ENCODE measurements at places on chromosomes 4 and X.

- no peak for DNase-seq
Observed at GRCh38 chr4:53075162-53075785, 213.2 kb downstream of the RASL11B start.

DNA sequence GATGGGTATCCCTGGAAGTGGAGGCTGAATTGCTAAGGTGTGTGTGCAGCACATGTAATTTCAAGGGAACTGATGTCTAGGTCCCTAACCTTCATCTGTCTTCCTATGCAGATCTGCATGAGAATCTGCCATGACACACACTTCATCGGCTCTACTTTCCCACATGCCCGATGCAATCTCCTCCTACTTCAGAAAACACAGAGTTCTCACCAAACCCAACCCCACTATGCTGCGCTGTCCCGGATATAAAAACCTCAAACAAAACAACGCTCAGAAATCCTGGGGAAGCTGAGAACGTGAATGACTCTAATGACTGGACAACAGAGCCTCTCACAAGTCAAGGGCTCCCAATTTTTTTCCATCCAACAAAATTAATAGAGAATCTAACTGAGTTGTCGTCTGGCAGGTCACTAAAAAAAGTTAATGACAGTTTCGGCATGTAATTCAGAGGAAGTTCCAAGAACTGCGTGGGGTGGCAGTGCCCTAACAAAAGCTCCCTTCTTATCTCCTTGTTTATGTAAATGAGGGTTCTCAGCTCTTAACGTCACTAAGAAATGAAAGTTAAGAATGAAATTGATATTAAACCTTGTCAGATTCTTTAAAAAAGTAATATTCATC, 39.0 kb downstream of the STX18 start:
- no peak for DNase-seq

GRCh38 chr4:168558599-168558998, 61.7 kb downstream of the PALLD start:
- no peak for DNase-seq

DNA sequence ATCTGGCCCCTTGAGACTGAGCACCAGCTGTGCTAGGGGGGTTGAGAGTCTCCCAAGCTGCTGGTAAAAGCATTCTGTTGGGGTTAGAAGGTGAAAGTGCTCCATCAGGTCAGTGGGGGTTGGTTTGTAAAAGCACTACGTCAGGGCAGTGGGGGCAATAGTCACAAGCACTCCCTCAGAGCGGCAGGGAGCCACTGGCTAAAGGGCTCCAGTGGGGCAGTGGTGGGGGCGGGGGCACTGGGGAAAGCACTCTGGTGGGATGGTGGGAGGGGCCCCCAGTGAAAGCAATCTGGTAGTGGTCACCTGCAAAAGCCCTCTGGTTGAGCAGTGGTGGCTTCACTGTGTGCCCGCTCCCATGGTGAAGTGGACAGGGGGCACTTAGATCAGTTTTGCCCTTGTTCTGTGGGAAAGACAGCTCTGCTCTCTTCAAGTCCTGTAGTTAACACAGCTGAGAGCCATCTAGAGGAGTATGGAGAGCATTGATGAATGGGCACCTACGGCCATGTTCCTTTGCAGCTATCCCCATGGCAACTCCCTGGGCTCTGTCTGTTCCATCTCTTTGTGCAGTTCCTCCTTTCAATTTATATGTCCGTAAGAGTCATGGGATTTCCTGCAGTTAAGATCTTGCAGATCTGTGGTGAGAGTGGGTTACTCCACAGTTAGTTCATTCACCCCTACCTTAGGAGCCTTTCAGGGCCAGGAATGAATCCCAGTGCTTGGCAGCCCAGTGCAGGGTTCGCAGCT, 106.4 kb downstream of the SH3BGRL start:
- DNase-seq, result no peak

DNA sequence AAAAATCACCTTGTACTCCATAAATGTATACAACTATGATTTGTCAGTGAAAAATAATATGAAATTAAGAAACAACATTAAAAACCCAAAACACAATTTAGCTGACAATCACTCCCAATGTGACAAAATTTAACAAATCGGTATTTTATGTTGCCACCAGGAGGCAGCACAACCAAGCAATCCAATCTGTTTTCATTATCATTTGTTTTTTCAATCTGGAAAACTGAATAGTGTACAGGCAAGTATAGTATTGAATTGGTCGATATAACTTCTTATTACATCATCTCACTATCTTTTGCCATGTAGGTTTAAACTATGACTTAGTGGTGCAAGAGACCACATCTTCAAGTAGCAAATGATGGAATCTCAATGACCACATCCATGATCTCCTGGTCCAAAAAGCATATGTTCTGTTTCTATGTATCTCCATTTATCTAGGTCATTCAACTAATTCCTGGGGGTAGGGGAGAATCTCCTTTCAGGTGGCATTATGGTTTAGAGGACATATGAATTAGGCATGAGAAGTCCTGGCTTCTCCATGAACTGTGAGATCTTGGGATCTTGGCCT, 112.9 kb upstream of the AGA start:
- DNase-seq, result no peak

DNA sequence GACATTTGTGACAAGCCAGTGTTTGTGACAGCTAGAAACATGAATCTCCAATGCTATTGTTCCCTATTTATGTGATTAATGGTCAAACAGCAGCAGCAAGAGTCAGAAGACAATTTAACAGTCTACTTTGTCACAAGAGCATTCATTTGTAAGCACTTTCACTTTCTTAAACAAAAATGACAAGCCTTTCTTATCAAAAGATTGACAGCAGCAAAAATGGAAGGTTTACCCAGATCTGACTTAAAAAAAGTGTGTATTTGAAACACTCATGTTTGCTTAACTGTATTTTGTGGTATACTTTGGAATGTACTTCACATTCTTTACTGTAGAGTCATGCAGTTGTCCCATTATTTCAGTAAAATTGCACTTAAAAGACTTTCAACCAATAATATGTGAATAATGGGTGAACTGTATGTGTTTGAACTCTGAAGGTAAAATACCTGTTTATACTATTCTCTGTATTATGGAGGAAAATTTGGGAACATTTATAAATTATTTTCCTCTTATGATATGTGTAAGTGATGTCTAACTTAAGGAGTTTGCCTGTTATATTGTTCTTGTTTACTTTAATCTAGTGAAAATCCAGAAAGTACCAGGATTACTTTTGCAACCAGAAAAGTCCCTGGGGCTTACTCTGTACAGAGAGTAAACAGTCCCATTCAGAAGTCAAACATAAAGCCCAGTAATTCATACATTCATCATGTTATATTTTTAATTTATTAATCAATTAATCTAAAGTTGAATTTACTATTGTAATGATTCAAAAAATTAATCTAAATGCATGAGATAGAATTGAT, 314.9 kb upstream of the TRAM1L1 start:
- DNase-seq, result no peak
